ENCODE measurements at places on chromosomes 16 and 17.
A peak's percentile ranks its signal among the peaks of the same experiment; 100 is the strongest.

DNA sequence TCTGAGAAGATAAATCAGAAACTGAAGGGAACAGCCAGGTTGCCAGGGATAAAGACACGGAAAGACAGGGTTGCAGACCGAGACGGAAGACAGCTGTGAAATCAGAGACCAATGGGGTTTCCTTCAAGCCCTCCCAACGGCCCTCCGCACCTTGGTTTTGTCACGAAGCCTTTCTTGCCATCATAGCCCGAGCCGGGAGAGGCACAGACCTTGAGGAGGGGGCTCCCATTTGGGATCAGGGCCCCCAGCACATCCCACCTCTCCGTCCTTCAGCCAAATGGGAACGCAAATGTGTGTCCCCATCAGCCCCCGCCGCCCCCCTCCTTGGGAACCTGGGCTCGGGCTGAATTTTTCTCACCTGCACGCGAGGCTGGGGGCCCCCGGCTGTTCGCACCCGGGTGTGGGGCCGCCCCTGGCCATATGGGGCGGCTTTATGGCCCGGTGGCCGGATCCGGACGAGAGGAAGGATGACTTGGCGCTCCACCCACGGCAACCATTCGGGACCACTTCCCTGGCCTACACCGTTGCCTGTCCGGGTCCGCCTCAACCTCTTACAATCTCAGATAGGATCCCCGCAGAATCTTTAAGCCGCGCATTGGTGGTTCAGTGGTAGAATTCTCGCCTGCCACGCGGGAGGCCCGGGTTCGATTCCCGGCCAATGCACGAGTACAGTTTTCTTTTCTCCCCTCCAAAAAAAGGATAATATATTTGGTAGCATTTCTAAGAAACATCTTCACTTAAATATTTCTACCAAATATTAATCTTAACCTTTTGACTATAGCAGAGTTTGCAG is 1.4 kb upstream of the HES7 start:
- peak; percentile 58 for DNase-seq

DNA sequence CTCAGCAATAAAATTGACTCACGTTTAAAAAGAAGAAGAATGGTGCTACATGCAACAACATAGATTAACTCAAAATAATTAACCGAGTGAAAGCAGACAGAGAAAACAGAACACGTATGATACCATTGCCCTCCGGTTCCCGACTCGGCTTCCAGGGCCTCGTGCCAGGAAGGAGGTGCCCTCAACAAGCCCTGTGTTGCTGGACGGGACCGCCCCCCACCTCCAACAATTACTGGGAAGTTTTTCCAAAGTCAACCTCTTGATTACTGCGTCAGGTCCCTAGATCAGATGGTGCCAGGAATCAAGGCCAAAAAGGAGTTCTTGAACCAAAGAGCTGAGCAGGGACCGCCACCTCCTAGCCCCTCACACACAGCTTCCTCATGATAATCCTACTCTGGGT is 20.4 kb downstream of the DNAH17 start:
- no peak for DNase-seq

DNA sequence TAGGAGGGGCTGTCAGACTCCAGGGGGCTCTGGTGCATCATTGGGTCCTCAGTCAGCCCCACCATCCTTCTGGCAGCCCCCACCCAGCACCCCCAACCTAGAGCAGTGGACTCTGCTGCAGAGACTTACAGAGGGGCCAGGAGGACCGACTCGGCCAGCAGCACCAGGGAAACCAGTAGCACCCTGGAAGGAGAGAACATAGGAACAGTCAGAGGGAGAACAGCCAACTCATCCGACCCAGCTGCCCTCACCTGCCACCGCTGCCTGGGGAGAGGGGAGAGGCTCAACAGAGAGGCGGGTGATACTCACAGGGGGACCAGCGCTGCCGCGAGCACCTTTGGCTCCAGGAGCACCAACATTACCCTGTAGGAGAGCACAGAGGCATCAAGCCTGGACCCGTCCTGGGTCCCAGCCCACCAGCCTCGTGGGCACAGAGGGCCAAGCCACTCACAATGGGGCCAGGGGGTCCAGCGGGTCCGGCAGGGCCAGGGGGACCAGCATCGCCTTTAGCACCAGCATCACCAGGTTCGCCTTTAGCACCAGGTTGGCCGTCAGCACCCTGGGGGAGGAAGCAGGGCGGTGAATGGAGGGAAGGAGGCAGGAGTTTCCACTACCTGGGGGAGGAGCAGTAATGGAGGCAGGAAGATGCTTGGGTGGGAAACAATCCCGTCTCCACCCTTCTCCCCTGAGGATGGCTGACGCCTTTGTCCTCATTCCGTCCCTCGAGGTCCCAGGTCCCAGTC is 11.7 kb downstream of the COL1A1 start:
- DNase-seq = no peak

DNA sequence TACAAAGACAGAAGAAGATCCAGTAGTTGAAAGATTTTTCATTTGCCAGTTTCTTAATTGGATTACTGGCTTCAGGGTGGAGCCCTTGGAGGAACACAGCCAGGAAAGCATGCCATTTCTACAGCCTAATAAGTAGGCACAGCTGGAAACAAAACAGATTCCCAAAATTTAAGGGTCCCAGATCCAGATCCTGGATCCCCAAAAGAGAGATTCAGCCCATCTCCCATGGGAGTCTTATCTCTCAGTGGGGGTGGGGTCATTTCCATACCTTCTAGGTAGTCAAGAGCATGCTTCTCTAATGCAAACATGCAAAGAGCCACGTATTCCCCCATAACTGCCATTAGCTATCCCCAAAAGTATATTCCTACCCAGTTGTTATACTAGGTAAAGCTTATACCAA is 49.9 kb downstream of the SCPEP1 start:
- no peak for DNase-seq

GRCh38 chr16:48047720-48048119 is 108.1 kb downstream of the ABCC12 start:
- DNase-seq = no peak

GRCh38 chr17:49935526-49936210 is 33.3 kb upstream of the DLX4 start:
- no peak for DNase-seq

DNA sequence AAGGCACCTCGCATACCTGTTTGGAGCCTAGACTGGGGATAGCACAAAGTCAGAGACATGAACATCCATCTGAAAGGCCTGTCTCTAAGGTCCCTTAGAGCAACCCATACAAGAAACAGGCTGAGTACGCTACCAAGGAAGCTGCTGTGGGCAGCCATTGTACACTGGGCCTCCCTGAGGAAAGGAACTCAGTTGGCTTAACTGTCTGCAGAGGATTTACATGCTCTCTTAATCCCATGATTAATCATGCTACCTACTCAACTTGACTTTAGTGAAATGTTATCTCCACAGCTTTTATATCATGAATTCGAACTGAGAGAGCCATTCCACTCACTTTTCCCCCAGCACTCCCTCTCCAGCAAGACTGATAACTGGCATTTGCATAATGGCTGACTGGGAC is 26.0 kb downstream of the PHLPP2 start:
- DNase-seq = no peak

DNA sequence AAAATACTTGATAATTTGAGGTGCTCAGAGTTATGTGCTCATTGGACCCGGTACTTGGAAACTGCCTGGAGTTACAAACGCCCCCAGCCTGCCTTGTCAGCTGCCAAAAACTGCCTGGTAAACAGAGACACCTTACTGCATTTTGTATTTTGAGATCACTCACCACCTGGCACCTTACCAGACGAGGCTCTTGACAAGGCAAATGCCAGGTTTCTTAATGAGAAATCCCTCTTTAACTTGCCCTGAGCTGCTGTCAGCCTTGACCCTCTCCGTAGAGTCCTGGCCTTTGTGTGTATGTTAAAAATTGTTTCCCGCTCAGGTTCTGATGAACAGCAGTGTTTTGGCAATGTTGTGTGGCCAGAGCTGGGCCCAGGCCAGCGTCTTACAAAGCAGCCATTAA is 28.8 kb downstream of the SYT17 start:
- DNase-seq = peak; percentile 88
